Trophoblast cell (in vitro differentiated cells and primary cell): ENCODE measurements at places on chromosomes 3 and 15.

DNA sequence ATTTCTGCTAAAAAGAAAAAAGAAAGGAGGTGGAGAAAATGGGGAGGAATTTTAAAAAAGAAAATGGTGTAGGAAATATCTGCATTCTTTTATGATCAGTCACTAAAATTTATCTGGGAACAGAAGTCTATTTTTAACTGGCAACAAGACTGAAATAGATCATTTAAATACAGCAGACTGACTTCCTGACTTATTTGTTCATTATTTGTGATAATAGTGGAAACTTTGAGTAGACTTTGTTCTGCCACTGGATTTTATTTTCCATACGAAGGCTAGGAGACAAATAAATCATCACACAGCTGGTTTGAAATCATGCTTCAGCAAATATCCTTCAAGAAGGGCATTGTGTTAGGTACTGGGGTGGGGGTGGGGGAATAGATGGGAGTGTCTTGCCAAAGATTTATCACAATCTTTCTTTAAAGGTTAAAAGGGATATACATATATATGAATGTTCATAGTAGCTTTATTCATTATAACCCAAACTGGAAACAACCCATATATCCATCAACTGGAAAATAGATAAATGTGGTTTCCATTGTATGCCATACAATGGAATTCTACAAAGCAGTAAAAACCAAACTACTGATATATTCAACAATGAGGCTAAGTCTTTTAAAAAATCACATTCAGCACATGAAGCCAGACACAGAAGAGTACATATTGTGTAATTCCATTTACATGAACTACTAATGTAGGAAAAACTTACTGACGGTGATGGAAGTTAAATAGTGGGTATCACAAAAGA lies 4.7 kb upstream of the CLASP2 start:
- no peak for DNase-seq

GRCh38 chr3:187242435-187242834 lies 45.1 kb downstream of the RTP1 start:
- DNase-seq: no peak

- DNase-seq: no peak
These were observed 105.7 kb upstream of the ZPLD1 start for GRCh38 chr3:102329066-102329465.

DNA sequence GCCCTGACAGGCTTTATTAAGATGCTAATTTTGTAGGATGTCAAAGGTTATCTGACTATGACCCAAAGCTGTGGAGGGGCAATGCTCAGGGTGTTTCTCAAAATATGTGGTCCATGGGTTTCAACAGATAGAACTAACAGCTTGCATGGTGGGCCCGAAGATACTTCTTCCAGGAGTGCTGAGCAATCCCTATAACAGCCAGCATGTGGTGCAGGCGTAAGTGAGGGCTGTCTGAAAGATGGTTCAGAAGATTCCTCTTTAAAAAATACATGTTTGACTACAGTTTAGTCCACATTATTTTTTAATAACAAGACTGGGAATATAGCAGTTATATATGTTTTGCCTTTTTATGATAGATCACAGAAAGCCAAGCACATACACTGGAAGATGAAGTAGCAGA lies 7.6 kb downstream of the SCG3 start:
- DNase-seq: no peak

- no peak for DNase-seq
These were observed 399.3 kb downstream of the NLGN1 start for GRCh38 chr3:173796890-173797289.

DNA sequence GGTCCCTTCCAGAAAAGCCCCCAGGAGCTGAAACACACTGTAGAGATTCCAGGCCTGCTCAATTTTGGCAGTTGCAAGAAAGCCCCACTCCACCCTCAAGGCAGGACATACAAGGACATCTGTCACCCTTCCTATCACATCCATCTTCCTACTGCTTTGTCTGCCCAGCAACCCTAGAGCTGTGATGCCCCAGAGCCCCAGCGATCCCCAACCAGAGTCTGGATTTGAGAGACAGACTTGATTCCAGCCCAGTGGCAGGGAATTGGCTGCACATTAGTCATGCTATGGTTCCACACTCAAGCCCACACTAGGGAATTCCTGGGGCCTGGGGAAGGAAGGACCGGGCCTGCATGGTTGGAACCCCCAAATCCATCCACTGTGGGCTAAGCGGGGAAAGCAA lies 56.8 kb downstream of the ATP2B2 start:
- no peak for DNase-seq

DNA sequence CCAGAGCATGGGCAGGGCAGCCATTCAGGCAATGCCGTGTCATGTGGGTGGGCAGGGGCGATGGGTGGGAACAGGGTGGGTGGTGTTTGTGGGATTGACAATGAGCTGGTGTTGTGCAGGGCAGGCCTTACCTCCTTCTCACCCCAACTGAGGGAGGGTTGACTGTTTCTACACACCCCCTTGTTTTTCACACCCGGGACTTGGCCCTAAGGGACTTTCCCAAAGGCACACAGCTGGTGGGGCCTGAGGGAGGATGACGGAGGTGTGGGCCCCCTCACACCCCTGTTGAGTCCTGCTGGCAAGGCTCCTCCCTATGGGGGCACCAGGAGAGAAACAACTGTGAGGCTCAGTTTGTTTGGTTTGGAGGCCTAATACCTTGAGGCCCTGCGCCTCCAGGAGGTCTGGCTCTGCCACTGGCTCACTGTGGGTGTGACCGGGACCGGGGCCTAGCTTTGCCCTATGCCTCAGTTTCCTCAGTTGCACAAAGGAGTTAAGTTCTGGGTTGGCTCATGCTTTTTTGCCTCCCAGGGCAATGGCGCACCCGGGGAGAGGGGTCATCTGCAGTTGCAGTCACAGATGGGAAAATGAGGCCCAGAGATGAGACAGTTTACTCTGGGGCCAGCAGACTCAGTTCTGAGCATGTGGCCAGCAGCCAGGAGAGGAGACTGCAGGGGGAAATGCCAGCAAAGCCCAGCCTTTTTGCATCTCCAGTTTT lies 5.1 kb upstream of the DNAH1 start:
- DNase-seq: no peak

DNA sequence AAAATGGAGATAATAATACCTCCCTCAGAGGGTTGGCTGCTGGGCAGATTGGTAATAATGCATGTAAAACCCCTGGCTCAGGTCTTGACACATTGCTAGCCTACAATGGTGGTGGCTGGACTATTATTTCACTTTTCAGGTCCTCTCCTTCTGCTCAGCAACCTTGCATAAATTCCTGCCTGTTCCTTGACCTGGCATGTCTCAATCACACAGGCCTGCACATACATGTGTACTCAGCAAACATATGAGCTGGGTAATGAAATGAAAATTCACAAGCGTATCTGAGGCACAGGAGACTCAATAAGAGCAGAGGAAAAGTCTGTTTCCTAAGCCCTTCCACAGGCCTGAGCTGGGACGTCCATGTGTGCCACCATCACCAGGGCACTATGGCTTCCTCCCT lies 17.4 kb downstream of the VPS18 start:
- no peak for DNase-seq

GRCh38 chr15:64247906-64248541 lies 85.2 kb upstream of the PPIB start:
- DNase-seq: peak; percentile 65
